Stimulated activated CD8-positive, alpha-beta memory T cell treated with anti-CD3 and anti-CD28 coated beads, Interleukin-7, amount 100 ng/mL, for 1 hour (primary cell): ENCODE measurements at places on chromosomes 16 and 17.

- DNase-seq, result no peak
Observed at GRCh38 chr16:53430363-53430762, 3.9 kb upstream of the RBL2 start.

DNA sequence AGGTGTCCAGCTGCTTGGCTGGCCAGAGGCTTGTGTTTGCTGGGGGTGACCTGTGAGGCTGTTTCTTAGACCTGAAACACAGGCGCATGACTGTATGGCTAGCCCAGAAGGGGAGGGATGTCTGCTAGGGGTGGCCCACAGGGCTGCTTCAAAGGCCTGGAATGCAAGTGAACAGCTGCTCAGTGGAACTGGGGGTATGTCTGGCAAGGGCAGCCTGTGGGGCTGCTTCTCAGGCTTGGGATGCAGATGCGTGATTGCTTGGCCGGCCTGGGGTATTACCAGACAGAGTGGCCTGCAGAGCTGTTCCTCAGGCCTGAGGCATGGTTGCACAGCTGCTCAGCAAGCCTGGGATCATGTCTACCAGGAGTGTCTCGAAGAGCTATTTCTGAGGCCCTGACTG is 20.5 kb downstream of the TANC2 start:
- DNase-seq, result no peak

GRCh38 chr17:31357839-31358394 is 33.6 kb upstream of the RAB11FIP4 start:
- DNase-seq, result no peak

DNA sequence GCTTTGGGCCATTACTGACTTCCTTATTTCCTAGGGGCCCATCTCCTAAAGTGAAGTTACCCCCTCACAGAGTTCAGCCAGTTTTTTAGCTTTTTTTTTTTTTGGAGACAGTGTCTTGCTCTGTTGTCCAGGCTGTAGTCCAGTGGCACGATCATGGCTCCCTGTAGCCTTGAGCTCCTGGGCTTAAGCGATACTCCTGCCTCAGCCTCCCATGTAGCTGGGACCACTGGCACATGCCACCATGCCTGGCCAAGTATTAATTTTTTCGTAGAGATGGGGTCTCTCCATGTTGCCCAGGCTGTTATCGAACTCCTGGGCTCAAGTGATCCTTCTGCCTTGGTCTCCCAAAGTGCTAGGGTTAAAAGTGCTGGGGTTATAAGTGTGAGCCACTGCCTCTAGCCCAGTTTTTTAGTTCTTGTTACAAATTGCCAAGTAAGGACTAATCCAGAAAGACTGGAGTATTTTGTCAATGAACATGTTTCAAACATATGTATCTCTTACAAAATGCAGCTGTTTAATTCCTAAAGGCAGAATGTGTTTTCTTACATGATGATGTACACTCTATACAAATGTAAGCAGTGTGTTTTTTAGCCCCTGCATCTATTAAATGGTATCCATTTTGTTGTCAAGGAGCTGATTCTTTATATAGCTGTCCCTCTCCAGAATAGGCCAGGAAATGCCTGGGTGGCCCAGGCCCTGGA is 49.1 kb upstream of the IL34 start:
- DNase-seq, result no peak

GRCh38 chr16:4570086-4570485 is 13.9 kb downstream of the C16orf96 start:
- DNase-seq, result no peak

GRCh38 chr17:36937959-36938565 is 787 bp downstream of the LHX1 start:
- DNase-seq, result no peak
